ENCODE measurements at places on chromosomes 7 and 10.

- DNase-seq: no peak
Observed at GRCh38 chr7:138876326-138876725, 78.3 kb upstream of the ATP6V0A4 start.

GRCh38 chr7:132656341-132656740 lies 80.1 kb upstream of the PLXNA4 start:
- no peak for DNase-seq

DNA sequence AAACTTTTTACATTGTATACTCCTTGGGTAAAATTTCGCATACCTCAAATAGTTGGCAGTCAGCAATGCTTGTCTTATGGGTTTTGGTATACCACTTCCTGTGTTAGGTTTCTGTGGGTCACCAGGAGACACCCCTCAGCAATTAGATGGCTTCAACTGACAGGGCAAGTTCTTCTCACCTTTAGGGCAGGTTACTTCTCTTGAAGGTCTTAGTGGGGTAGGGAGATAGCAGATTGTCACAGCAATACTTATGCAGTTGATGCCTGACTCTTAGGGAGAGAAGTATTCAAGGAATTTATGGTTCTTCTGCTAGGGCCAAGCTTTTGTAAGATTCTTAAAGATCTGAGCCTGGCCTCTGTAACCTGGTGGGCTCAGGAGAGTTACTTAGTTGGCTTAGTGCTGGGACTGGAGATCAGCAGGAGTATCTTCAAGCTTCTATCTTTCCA lies 42.9 kb downstream of the MKLN1 start:
- peak; percentile 2 for DNase-seq

DNA sequence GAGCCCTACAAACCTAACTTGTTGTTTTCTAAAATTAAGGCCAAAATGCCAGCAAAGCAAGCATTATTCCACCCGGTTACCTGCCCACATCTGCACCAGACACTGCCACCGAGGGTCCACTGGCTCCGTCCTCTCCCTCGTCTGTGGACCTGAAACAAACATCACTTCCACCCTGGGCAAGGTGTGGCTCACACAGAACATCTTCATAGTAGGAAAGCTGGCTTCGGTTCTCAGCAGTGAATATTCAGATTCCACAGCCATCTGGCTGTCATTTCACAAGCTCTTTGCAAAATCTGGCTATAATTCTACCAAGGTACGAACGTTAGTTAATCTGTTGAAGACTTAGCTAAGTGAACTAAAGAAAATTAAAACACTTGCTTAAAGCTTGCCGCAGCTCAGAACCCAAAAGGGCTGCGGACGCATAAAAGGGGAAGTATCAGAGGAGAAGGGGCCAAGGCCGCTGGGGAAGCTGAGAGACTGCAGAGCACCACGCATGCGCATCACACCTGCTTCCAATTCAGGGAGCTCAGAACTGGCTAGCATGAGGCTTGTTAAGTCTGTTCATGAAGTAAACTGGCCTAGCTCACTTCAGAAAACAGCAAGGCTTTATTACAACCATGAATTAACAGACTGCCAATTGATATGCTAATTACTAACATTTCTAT lies 46.1 kb downstream of the PTPRN2 start:
- no peak for DNase-seq

- no peak for DNase-seq
Observed at GRCh38 chr7:128922496-128923410, 12.2 kb upstream of the KCP start.

GRCh38 chr10:104505521-104506042 lies 135.5 kb upstream of the SORCS3 start:
- DNase-seq: no peak

DNA sequence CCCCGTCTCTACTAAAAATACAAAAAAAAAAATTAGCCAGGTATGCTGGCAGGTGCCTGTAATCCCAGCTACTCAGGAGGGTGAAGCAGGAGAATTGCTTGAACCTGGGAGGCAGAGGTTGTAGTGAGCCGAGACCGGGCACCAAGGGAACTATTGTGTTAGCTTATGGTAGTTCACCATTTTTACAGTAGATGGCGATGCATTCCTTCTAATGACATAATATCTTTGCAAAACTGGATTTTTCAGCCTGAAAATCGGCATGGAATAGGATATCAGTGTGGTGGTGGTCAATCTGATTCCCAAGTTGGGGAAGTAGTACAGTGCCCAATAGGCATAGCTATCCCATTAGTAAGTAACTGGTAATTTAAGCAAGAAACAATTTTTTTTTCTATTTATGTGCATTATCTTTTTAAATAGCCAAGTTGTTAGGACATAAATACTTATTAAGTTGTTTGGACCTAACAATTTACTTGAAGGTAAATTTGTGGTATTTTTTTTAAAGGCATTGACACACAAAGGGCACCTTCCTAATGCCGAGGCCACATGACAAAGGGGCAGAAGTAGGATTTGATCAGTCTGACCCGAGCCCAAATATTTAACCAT lies 17.6 kb upstream of the IMPDH1 start:
- DNase-seq: no peak

- peak; percentile 64 for DNase-seq
Observed at GRCh38 chr10:120942806-120943413, 91.7 kb downstream of the WDR11 start.

DNA sequence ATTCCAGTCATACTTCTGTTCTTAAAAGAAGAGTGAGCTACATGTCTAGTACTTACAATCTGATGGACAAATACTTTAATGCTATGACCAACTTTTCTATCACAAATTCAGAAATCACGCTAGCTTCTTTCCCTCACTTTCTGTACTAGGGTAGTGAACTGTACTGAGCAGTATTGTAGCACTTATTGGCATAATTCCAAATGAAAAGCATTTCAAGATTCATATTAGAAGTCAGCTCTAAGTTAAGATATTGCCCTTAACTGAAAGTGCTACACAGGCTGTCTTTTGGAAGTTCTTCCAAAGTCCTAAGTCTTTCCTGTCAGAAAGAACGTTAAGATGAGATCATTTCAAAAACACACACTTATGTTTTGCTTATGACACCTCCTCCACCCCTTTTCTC lies 13.4 kb downstream of the P4HA1 start:
- no peak for DNase-seq

GRCh38 chr7:10015687-10016086 lies 958.0 kb upstream of the PHF14 start:
- DNase-seq: no peak

- no peak for DNase-seq
Observed at GRCh38 chr10:29136411-29136810, 152.5 kb upstream of the LYZL1 start.

Data from activated T-cell treated with anti-CD3 and anti-CD28 coated beads for 4 hours (primary cell).